ENCODE measurements at places on chromosomes 16 and 17.

GRCh38 chr17:1390432-1391367 lies 9.3 kb downstream of the YWHAE start:
- no peak for DNase-seq

DNA sequence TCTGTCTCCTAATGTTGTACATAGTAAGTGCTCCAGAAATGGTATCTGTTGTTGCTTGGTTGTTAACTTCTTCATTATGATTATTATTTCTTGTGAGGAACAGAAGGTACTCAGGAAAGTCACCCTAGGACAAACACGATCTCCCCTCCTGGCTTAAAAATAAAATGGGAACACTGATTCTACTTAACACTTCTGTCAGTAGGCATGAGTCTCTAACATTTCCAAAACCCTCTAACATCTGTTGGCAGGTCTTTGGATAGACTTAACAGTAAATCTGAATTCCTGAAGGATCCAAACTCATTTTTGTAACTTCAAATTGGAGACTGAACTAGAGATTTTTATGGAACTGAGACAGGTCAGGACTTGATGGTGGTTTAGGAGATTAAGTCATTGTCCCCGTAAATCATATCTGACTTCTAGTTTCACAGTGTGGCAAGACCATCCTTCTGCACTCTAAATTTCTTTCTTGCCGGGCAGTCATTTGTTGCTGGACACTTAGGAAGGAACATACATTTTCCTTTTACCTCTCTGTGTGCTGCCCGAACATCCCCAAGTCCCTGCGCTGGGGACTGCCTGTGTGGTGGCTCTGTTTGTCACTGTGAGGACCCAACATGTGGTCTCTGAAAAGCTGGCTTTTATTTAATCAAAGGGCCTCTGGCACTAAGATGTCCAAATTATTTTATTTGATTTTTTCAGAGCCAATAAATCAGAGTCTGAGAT lies 149.9 kb downstream of the NPIPB5 start:
- no peak for DNase-seq

GRCh38 chr16:10077861-10078260 lies 104.4 kb downstream of the GRIN2A start:
- no peak for DNase-seq

DNA sequence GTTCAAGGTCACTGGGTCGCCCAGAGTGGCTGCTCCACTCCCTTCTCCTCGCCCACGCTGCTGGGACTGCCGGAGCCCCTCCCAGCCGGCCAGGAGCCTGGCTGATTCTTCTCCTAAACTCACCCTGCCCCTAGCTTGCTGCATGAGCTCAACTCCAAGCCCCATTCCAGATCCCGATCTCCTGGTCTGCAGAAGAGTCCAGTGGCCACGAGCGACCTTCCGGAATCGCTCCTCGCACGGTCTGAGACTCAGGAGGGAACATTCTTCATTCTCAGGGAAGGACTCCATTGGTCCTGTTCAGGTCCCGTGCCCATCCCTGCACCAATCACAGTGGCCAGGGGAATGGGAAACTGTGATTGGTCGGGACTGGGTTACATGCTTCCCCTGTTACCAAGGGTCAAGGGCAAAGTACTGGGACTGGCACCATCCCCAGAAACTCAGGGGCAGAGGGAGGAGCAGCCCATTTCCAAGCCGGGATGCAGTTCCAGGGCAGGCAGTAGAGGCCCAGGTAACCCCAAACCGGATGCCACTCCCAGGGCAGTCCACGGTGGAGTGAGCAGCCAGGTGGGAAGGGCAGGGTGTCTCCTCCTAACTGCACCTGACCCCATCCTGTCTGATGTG lies 24.5 kb upstream of the CIBAR2 start:
- no peak for DNase-seq

- peak; percentile 19 for DNase-seq
Observed at GRCh38 chr16:69709456-69710084, 16.8 kb downstream of the NQO1 start.

DNA sequence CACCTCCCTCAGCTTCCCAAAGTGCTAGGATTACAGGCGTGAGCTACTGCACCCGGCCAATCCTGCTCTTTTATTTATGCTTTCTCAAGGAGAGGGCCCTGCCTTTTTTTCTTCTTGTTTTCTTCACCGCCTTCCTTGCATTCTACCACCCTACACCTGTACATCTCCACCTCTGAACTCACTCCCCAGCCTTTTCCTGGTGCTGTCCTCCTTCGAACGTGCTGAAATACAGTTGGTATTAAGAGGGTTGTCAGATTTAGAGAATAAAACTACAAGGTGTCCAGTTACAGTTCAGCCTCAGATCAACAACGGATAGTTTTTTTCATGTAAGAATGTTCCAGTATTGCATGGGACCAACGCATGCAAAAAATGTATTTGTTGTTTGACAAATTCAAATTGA lies 1.7 kb downstream of the PIRT start:
- no peak for DNase-seq

DNA sequence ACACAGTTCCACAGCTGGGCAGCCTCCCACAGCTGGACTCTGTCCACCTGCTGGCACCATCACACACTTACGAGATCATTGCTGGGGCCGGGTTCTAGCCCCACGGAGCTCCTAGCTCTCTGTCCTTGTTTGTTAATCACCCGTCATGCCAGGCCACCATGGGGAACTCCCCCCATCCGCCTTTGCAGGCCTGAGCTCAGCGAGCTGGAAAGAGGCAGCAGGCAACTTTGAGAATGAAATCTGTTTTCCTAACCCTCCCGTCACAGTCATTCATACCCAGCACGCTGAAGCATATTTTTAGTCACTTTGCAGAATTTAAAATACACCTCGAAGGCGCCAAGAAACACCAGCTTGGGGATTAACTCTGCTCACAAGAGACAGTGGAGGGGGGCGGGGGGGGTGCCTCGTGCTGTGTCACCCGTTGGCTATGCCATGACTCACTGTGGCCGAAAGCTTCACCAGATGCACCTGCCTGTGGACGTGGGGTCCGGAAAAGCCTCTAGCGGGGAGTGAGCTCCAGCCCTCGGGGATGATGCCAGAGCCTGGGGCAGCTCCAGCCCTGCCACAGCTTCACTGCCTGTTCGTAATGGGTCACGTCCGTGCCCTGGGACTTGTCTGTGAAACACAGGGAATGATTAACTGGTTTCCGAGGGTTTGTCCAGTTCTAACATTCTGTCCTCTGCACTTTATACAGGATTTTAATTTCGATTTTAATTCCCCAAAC lies 1.4 kb upstream of the SPNS2 start:
- DNase-seq: no peak

DNA sequence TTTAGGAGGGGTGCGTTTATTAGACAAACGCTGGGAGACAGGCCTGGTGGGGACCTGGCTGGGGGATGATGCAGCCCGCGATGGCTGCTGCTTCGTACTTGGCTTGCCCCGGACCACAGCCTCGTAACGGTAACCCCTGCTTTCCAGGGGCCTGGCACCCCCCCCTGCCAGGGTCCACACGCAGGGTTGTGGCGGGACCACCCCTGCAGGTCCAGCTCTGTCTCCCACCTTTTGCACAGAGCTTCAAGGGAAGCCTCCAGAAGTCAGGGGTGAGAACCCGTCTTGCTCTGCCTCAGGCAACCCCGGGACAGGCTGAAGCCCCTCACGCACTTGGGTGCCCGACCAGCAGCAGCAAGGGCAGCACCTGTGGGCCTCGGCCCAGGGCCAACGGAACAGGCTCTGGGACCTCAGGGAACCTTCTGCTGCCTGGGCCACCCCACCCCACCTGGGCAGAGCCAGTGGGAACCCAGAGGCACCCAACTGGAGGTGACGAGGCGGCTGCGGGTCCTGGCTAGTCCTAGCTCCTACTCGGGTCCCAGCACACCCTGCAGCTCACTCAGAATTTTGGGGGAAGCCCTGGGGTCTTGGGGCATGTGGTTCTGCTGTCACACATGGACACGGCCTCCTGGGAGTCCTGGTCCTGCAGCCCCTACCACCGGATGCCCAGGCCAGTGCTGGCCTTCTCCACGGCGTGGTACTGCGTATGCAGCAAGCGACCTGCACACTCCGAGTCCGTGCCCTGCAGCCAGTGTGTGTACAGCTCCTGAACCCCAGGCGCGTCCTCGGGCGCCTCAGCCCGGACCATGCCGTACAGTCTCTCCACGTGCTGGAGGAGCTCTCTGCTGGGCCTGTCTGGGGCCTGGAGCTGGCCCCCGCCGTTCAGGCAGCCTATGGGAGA lies 3.1 kb downstream of the HAGHL start:
- no peak for DNase-seq

DNA sequence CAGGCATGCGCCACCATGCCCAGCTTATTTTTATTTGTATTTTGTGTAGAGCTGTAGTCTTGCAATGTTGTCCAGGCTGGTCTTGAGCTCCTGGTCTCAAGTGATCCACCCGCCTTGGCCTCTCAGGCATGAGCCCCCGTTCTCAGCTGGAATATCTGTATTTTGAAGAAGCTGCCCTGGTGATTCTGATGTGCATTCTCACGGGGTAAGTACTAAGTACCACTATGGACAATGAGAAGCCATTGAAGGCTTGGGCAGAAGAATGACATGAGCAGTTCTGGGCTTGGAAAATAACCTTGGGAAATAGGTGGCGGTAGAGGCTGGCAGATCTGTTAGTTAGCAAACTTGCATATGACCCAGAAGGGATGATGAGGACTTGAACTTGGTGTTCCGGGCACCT lies 15.6 kb upstream of the NKD1 start:
- no peak for DNase-seq

DNA sequence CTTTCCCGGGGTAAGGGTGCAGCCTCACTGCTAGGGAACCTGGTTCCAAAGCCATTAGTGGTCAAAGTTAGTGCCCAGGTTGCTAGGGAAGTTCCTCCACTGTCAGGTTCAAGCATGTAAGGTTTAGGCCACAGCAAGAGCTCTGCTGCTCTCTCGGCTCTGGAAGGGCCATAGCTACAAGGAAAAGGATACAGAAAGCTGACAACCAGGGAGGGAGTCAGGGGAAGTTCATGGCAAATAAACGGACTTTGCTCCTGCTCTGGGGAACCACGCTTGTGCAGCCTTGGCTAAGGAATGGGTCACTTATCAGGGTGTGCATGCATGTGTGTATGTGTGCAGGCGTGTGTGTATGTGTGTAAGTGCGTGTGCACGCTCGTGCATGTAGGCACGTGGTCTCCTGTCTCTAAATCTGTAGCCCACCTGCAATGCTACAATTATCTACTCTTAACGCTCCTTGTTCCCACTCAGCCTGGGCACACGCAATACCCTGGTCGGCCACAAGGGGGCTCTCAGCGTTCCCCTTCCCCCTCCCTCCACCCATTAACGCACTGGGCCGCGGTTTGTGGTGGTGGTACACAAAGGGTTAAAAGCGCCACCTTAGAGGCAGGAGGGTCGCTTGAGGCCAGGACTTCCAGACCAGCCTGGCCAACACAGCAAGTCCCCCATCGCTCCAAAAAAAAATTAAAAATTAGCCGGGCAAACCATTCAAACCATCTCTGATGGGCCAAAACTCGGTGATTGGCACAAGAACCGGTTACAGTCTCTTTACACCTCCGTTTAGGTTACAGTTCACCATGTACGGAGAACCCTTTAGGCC lies 48.4 kb upstream of the KDM8 start:
- no peak for DNase-seq

- no peak for DNase-seq
Observed at GRCh38 chr16:12341423-12341822, 364.9 kb downstream of the SNX29 start.

GRCh38 chr17:60386147-60387058 lies 5.5 kb downstream of the USP32 start:
- DNase-seq: no peak

- no peak for DNase-seq
Observed at GRCh38 chr16:86929057-86929871, 350.9 kb downstream of the FOXL1 start.

- DNase-seq: no peak
Observed at GRCh38 chr17:8577868-8578267, 52.7 kb downstream of the MYH10 start.

DNA sequence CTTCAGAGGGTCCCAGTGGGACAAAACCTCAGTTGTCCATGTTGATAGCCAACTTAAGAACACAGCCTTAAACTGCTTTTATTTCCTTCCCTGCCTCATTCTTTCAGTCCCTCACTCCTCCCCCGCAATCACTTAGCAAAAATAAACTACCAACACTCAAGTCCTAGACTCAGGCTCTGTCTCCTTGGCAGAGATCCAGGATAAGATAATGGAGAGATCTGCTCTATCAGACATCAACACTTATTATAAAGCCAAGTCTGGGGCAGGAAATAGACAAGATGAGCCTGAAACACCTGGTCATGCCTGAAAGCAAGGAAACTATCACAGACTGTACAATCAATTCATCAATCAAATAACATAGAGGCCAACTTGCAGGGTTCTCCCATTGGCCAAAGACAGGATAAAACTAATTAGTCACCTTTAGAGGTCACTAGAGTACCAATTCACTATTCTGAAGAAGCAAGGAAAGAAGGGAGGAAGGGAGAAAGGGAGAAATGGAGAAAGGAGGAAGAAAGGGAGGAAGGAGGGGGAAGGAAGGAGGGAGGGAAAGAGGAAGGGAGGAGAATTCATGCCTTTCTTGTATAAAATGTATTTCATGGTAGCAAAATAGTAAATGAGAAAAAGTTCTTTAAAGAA lies 15.7 kb downstream of the HYDIN start:
- no peak for DNase-seq

- no peak for DNase-seq
Observed at GRCh38 chr16:24208710-24209109, 47.4 kb upstream of the CACNG3 start.

- no peak for DNase-seq
Observed at GRCh38 chr17:6648181-6648580, 3.2 kb downstream of the MED31 start.

GRCh38 chr16:85712801-85713200 lies 24.0 kb upstream of the GINS2 start:
- no peak for DNase-seq

DNA sequence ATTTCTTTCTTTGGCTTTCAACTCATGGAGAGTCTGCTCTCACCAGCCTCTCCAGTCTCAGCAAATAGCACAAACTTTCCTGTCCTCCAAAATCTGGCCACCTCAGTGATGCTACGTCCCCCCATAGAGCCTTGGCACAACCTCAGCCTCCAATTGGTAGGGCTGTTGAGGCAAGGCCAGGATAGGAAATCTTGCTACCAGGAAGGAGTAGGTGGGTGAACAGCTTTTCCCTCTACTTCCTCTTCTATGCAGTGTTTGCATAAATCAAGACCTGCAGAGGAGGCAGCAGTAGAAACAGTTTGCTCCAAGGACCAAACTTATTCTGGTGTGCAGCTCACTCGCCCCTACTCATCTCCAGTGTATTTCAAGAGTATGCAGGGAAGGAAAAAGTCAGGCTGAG lies 701 bp upstream of the DPEP2 start:
- DNase-seq: no peak

- DNase-seq: no peak
Observed at GRCh38 chr17:79113699-79114457, 39.3 kb downstream of the ENGASE start.
